ENCODE measurements at places on chromosomes 7 and 10. TPM values are rescaled to one million over a fixed set of nuclear protein-coding genes. Genes with fewer than 3 reads are reported as not detected.

VWDE gene
- 28.8 TPM for total RNA-seq

- no peak for DNase-seq
These were observed 484.8 kb upstream of the ANKRD30A start for GRCh38 chr10:36640626-36641025.

TAS2R3 gene
- total RNA-seq, result 2.0 TPM

DNA sequence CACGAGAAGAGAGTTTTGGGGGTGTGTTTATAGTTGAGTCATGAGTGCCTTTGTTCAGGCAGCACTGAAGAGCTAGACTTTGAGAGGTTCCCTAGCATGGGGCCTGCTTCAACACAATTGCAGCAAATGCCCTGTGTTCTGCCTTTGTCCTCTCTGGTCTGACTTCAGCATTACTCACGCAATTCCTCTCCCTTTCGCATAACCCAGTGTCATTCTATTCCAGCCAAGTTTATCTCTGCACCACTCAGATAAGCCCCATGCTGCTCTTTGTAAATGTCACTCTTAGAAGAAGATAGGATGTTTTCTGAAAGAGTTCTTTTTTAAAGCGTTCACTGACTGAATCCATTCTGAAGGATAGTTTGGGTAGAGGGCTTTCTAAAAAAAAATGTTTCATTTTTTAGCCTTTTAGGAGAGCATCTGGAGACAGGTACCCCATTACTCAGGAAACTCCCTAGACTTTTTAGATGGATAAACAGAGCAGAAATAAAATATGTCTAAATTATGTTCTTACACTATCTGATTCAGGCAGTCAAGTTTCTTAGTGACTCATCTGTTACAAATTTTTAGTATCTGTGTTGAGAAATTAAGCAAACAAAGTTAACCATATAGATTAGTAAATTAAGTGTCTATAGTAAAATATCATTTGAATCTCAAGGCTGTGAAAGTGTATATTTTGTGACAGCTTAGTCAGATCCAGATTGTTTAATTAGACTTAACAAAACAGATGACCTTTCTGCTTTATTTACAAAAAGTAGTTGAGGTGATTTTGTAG, 318.5 kb downstream of the GPR158 start:
- DNase-seq, result peak; percentile 55

C10orf67 gene
- total RNA-seq, result 1.3 TPM

ABCB4 gene
- not detected for total RNA-seq

PDZD7 gene
- total RNA-seq, result 2.8 TPM

DNA sequence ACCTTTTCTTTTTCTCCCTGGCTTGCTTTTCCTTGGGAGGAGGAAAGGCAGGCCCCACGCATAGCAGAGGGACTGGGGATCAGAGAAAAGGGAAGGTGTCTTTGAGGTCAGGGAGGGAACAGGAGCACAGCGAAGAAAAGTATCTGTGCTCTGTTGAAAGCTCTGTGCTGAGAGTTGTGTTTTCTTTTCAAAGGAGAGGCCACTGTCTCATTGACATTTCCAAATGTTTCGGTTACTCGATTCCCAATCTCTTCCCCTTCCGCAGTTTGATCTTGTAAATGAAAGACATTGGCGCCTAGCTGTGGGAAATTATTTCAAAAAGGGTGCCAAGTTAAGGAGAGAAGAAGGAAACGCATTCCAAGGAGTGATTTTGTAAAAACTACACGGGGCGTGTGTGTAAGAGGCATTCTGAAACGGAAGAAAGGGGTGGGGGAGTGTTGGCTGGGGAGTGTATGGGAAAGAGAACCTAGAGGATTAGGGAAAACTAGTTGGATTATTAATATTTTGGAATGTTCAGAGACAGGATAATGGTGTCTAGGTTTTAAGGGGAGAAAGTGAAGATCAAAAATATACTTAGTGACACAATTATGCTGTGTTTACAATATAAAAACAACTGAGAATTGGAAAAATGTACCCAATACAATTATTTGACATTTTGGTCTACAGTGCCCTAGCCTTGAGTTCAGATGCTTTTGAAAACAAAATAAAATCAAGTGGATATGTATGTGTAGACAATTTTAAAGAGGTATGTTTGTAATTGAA, 708 bp downstream of the KLHDC10 start:
- no peak for DNase-seq

- DNase-seq, result no peak
These were observed 163.0 kb downstream of the SUGCT start for GRCh38 chr7:40297741-40298311.

DNA sequence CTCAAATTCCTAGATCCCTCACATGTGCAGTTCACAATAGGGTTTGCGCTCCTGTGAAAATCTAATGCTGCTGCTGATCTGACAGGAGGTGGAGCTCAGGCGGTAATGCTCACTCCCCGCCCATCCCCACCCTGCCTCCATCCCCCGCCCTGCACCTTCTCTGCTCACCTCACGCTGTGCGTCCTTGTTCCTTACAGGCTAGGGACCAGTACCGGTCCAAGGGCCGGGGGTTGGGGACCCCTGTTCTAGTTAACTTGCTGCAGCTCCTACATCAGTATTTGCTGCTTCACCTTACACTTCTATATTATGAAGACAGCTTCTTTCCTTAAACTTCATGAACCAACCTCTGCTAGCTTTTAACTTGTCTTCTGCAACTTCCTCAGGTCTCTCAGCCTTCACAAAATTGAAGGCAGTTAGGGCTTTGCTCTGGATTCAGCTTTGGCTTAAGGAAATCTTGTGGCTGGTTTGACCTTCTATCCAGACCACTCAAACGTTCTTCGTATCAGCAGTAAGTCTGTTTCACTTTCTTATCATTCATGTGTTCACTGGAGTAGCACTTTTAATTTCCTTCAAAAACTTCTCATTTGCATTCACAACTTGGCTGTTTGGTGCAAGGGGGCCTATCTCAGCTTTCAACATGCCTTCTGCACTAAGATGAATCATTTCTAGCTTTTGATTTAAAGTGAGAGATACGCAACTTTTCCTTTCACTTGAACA, 1.7 kb upstream of the TNKS2 start:
- DNase-seq, result no peak

VAX1 gene
- not detected for total RNA-seq

CRYGN gene
- total RNA-seq, result 1.2 TPM

DNA sequence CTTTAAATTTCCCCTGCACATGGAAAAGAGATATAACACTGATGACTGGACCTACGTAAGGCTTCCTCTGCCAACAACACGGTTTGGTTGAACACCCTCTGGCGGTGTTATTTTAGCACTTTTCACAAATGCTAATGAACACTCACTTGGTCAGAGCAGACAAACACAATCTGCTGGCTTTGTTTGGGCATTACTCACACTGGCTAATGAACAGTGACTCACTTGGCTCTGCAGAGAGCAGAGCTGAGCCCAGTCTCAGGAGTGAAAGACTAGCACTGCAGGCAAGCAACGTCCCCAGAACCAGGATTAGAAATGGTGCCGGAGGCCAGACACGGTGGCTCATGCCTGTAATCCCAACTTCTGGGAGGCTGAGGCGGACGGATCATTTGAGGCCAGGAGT, 430.8 kb downstream of the PLXNA4 start:
- peak; percentile 89 for DNase-seq

CC2D2B gene
- not detected for total RNA-seq
